Breast epithelium (tissue), 4 donors: ENCODE measurements at places on chromosomes 6 and 20. TPM values are rescaled to one million over a fixed set of nuclear protein-coding genes. Genes with fewer than 3 reads are reported as not detected.

GRCh38 chr6:5746053-5746758 is 260.5 kb downstream of the NRN1 start:
- no peaks in the 10 kb centered on the region for H3K4me1 ChIP-seq
- H3K27me3 ChIP-seq = no peaks in the 10 kb centered on the region
- no peaks in the 10 kb centered on the region for H3K36me3 ChIP-seq
- no peak for DNase-seq
- H3K27ac ChIP-seq = no peak overlapping the region

DNA sequence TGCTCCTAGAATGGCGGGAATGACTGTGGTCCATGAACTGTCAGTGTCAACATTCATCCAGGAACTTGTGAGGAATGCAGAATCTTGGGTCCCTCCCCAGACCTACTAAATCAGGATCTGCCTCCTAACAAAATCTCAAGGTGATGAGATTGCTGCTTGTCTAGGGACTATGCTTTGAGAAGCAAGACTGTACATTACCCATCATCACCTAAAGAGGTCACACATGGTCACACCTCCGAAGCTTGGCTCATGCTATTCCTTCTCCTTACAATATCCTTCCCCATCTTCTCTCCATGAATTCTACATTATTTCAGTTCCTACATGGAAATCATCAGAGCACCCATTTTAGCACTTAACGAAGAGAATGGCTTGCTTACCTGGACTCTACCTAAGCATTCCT is 102.3 kb upstream of the JARID2 start:
- H3K36me3 ChIP-seq = no peaks in the 10 kb centered on the region
- H3K27ac ChIP-seq = no peak overlapping the region
- H3K4me1 ChIP-seq = no peaks in the 10 kb centered on the region

- peak overlapping the region; percentile 60 for H3K4me3 ChIP-seq
- no peaks in the 10 kb centered on the region for H3K36me3 ChIP-seq
- no peaks in the 10 kb centered on the region for H3K27me3 ChIP-seq
- no peaks in the 10 kb centered on the region for H3K4me1 ChIP-seq
- DNase-seq = no peak
- H3K27ac ChIP-seq = peak overlapping the region; percentile 92
These were observed 49.4 kb downstream of the TMEM242 start for GRCh38 chr6:157273756-157274470.

DNA sequence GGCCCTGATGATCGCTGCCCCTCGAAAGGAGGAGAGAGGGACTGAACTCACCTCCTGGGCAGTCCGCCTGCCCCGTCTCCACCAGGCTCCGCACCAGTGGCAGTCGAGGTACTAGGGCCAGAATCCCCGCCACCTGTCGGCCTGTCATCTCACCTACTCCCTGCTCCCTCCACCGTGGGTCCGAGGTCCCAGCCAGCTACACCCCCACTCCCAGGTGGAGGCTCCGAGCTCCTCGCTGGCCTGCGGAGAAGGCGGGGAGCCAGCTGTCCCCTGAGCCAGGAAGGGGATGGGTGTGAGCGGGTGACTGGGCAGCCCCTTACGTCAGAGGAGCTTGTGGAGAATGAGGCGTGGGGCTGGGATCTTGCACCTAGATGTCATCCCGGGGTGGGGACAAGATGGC is 1066.5 kb upstream of the MANEA start:
- H3K36me3 ChIP-seq = peaks cover 3% of the 10 kb centered on the region
- H3K4me1 ChIP-seq = no peaks in the 10 kb centered on the region
- H3K4me3 ChIP-seq = no peak overlapping the region
- H3K27me3 ChIP-seq = no peaks in the 10 kb centered on the region

DNA sequence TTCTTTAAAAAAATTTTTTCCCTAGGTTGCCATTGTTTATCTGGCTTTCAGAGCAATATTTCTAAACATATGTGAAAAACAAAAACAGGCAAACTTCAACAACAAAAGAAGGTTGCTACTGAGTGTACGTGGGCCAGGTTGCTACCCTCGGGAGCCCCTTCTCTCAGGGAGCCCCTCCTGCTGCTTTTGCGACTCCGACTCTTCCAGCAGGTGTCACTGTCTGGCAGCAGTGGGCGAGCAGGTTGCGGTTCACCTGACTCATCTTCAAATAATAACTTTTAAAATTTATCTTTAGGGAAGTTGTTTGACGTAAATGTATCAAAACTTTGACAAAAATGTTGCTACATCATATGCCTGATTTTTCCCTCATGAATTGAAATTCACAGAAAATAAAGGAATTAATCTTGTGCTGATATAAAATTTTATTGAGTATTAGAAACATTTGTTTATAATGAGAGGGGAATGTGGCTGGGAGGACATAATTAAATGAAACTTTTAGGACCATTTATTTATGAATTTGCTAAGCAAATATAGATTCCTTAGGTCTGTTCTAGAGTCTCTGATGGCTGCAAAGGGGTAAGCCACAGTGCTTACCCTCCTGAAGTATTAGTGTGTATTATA is 138.8 kb downstream of the HIVEP1 start:
- H3K4me3 ChIP-seq = no peak overlapping the region
- no peak overlapping the region for H3K27ac ChIP-seq
- H3K27me3 ChIP-seq = no peaks in the 10 kb centered on the region
- DNase-seq = no peak
- no peaks in the 10 kb centered on the region for H3K36me3 ChIP-seq
- H3K4me1 ChIP-seq = no peaks in the 10 kb centered on the region

DNA sequence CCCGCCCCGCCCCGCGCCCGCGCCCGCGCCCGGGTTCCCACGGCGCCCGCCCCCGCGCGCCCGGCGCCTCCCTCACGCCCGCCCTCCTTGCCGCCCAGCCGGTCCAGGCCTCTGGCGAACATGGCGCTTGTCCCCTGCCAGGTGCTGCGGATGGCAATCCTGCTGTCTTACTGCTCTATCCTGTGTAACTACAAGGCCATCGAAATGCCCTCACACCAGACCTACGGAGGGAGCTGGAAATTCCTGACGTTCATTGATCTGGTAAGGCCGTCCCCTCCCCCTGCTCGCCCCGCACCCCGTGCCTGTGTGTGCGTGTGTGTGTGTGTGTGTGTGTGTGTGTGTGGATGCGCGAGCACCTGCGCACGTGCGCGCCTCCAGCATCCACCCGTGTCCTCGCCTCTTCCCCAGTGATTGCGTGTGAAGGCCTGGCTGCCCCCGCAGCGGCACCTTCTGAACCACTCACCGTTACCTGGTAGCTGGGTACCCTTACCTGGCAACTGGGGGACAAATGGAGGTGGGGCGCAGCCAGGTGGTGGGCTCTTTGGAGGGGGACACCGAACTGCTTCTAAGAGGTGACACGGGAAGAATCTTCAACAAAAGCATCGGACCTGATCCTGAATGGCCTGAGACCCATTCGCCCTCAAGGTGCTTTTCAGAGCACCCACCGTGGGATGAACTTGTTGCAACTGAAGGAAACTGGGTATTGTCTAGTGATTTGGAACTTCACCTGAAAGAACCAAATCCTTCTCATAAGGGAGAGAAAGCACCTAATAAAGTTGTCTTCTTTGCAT is at the start of gene AIG1:
Gene AIG1 (plus strand): TSS at position 84 of the 791 bp plus-strand sequence. CDS start 37 bp downstream, at position 121.
- peak within 1 kb of the TSS; percentile 98 for H3K27ac ChIP-seq
- H3K4me3 ChIP-seq = peak within 1 kb of the TSS; percentile 84
- H3K4me1 ChIP-seq = no peaks in the 10 kb centered on the region
- no peaks in the 10 kb centered on the region for H3K27me3 ChIP-seq
- no peaks in the 10 kb centered on the region for H3K36me3 ChIP-seq

DNA sequence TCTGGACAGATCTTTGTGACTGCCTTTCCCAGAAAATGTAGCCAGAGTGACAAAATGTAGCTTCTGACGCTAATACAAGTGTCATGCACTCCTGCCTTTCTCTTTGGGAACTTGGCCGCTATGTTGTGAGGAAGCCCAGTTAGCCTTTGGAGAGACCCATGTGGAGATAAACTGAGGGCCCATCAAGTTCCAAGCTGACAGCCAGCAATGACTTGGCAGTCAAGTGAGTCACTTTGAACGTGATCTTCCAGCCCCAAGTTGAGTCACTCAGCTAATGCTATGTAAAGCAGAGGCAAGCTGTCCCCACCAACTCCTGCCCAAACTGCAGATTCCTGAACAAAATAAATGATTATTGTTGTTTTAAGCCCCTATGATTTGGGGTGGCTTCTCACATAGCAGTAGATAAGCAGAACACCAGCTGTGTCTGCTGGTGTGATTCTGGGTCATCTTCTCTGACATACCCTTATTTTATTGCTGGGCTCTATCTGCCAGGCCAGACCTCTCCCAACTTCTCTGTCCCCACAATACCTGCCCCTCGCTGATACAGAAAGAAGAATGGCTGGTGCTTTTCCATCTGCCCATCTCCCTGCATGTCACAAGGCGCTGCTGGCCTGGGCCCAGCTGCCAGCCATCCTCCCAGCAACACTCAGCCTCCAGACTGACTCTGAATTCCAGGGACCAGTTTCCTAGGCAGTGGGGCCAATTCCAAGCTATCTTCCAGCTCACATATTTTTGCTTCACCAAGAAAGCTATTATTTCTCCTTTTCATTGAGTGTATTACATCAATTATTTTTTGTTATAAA is 274.8 kb downstream of the LRFN2 start:
- H3K27me3 ChIP-seq = no peaks in the 10 kb centered on the region
- H3K4me3 ChIP-seq = no peak overlapping the region
- no peak overlapping the region for H3K27ac ChIP-seq
- H3K36me3 ChIP-seq = no peaks in the 10 kb centered on the region
- no peak for DNase-seq
- no peaks in the 10 kb centered on the region for H3K4me1 ChIP-seq

DNA sequence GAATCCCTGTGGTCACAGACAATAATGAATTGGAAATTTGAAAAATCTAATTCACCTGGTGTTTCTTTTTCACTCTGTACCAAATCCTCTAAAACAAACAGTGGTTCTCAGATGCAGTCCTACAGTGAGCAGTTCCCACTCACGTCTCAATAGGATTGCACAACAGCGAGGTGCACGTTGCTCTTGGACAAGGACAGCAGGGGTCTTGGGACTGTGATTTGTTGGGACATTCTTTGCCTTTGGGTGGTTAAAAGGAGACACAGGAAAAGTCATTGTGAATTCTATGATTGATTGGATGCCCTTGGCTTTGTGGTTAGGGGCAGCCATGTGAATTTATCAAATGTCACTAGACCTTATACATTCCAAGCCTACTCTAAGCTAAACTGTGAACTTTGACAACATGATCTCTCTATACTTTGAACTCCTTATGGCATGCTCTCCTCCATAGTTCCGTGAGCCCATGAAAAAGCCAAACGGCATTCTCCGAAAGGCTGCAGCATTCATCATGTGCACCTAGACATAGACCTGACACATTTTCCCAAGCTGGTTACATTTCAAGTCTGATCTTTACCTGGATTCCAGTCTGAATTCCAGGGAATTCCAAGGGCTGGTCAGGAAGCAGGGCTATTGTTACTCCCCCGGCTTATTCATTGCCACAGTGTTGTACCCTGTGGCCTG is 647 bp downstream of the UNC93A start:
- DNase-seq = no peak
- no peaks in the 10 kb centered on the region for H3K27me3 ChIP-seq
- no peak overlapping the region for H3K4me3 ChIP-seq
- H3K36me3 ChIP-seq = no peaks in the 10 kb centered on the region

DNA sequence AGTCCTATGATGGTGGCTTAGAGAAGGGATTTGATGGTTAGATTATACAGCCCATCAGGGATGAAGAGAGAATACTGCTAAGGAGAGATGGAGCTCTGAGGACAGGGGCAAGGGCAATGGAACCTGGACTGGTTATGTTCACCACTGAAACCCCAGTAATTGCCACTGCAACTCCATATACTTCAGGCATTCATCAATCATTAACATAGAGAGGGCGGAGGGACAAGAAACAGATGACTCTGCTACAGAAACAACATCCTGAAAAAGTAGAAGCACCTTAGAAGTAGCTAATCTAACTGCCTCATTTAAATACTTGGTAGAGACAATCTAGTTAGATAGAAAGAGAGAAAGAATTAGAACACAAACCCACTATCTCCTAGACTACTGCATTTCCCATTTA is 89.8 kb downstream of the MDN1 start:
- H3K27ac ChIP-seq = no peak overlapping the region
- H3K27me3 ChIP-seq = no peaks in the 10 kb centered on the region
- no peak overlapping the region for H3K4me3 ChIP-seq
- H3K4me1 ChIP-seq = no peaks in the 10 kb centered on the region

- H3K27ac ChIP-seq = no peak overlapping the region
- no peak for DNase-seq
- H3K36me3 ChIP-seq = no peaks in the 10 kb centered on the region
- no peaks in the 10 kb centered on the region for H3K27me3 ChIP-seq
- H3K4me3 ChIP-seq = no peak overlapping the region
These were observed 470.4 kb upstream of the SLC35B3 start for GRCh38 chr6:8905757-8906156.

DNA sequence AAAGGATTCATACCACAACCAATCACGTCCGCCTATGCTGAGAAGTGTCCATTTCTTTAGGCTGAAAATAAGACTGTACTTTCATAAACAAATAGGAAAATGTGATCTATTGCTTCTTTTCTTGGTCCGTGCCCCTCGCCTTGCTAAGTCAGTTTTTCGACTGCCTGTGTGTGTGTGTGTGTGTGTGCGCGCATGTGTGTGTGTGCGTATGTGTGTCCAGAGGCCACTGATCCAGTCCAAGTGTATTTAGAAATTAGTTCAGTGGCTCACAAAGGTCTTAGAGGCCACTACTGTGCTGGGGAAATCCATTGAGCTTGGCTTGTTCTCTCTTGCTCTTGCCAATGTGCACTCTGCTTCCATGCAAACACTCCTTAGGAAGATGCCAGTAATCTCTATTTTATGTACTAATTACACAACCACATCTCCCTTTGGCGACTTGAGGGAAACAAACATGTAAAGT is 50.5 kb downstream of the SLC22A23 start:
- DNase-seq = no peak
- no peak overlapping the region for H3K27ac ChIP-seq
- no peaks in the 10 kb centered on the region for H3K27me3 ChIP-seq

DNA sequence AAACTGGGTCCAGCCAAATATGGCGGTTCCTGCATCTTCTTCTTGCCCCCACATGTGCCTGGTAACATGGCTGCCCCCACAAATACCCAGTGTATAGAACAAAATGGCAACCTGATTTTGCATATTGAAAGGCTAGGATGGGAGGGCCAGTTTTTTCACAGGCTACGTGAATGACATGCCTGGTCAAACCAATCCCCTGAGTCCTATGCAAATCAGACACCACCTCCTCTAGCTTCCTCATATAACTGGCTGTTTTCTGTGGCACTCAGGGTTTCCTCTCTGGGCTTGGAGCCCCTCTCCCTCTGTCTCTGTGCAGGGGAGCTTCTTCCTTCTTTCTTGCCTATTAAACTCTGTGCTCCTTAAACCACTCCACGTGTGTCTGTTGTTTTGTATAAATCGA is 372.1 kb downstream of the KIF16B start:
- H3K4me3 ChIP-seq = no peak overlapping the region
- no peaks in the 10 kb centered on the region for H3K36me3 ChIP-seq
- H3K27ac ChIP-seq = no peak overlapping the region
- no peaks in the 10 kb centered on the region for H3K4me1 ChIP-seq
- H3K27me3 ChIP-seq = no peaks in the 10 kb centered on the region
- DNase-seq = no peak

- H3K27ac ChIP-seq = no peak overlapping the region
- DNase-seq = peak; percentile 51
These were observed 36.0 kb downstream of the CCN2 start for GRCh38 chr6:131914967-131915751.

FOXC1 gene
- 7.5 TPM for total RNA-seq

CGA gene
- not detected for total RNA-seq

GABRR1 gene
- not detected for total RNA-seq

GNRH2 gene
- not detected for total RNA-seq

TLDC2 gene
- total RNA-seq = not detected

LRFN2 gene
- total RNA-seq = not detected
